ENCODE measurements at places on chromosomes 2 and 18.

DNA sequence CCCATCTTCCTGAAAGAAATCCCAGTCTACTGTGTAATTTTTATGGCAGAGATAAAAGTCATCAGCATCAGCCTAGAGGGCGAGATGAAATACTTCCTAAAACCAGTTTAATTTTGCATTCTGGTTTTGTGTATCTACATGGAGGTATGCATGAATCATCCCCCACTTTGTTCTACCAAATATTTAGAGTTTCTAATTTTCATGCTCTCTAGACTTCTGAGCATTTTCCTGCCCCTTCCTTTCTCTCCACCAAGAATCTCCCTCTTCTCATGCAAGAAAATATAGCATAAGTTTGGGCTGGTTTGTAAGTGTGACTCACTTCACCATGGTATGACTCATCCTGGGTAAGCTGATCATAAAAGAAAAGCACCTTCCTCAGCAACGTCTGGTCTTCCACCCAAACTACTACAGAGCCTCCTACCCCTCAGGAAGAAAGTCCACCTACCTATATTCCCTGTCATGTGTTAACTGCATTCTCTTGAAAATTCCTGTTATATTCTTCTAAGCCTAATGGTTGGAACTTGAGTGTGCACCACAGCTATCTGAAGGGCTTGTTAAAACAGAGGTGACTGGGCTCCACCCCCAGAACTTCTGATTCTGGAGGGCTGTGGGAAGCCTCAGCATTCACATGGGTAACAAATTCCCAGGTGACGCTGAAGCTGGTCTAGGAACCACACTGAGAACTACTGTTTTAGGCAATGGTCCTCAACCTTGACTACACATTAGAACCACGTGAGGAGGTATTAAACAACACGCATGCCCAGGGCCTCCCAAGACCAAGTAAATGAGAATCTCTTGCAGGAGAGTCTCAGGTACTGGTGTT lies 37.4 kb upstream of the RAPGEF4 start:
- no peak for DNase-seq

- no peak for DNase-seq
Measured at GRCh38 chr2:27102329-27102728, 15.8 kb downstream of the KHK start.

DNA sequence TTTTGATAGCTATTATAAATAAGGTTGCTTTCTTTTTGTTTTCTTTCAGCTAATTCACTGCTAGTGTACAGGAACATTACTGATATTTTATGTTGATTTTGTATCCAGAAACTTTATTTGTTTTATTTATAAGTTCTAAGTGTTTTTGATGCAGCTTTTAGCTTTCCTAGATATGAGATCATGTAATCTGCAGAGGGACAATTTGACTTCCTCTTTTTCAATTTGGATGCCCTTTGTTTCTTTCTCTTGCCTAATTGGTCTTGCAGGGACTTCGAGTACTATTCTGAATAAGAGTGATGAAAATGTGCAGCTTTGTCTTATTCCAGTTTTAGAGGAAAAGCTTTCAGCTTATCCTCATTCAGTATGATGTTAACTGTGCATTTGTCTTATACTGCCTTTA lies 643.4 kb upstream of the CDH2 start:
- DNase-seq = no peak

DNA sequence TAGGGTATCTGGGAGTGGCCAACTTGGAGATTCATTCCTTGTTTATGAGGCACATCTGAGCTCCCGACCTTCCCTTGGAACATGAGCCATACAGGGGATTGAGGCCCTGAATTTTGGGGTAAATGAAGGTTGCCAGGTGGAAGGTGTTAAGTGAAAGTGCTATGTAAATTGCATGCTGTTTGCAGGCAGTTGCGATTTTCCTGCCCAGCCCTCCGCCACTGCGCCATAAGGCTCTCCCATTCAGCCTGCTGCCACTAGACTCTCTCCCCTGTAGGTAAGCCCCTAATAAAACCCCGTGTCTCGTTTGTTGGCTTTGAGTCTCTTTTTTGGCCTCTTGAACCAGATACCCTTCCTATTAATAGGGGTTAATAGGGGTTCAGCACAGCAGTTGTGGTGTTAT lies 33.8 kb downstream of the PCARE start:
- no peak for DNase-seq

DNA sequence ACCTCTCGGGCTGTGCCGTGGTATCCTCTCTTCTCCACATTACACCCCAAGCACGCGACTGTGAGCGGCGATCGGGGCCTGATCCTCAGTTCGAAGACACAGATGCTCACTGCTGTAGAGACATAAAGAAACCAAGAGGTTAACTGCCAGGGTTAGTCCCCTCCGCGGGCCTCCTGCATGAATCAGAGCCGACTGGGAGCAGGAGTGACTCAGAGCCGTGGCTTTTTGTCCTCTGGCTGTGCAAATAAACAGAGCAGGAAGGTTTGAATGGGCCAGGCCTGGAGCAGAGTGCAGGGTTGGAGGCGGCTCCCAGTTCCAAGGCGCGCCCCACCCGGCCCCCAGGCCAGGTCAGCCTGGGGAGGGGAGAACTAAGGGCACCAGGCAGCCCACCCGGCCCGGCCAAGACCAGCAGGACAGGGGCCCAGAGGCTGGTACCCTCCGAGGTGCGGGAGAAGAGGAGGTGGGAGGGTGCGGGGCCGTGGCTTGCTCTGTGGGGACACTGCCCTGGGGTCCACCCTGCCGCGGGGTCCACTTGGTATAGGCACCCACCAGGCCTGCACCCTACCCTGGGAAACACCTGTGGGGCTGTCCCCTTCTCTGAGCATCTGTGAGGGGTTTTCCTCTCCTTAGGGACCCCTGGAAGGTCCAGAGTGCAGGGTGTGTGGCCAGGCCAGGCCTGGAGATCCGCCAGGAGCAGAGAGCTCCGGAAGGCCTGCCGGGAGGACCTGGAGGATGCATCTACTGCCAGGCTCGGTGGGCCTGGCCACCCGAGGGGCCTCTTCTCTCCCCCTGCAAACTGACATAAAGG lies 16.5 kb downstream of the TWIST2 start:
- no peak for DNase-seq

DNA sequence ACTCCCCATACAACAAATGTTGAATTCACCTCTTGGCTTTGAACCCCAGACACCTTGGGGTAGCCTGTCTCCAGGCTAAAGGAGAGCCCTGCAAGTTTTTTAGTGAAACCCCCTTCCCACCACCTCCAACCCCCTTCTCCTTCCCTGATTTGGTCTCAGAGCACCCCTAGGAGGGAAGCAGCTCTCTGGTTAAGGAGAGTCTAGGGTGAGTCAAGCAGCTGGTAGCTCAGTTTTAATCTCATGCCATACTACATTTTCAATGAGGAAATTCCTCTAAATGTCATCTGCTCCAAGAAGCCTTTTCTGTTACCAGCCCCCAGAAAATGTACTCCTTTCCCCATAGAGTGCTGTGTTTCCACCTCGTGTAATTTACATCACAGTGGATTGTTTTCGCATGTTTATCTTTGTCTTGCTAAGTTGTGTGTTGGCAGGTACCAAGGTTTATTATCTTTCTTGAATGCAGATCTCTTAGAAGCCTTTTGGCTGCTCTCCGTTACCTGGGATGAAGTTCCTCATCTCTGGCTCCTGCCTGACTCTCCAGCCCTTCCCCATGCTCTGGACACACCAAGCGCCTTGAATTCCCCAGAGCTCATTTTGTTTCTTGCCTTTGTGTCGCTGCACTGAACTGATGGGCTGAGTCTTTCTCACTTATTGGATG lies 82.2 kb downstream of the ASAP2 start:
- DNase-seq = no peak

GRCh38 chr2:101348883-101349282 lies 38.4 kb downstream of the CREG2 start:
- DNase-seq = no peak

- DNase-seq = no peak
Measured at GRCh38 chr18:61989138-61989537, 96.3 kb upstream of the RNF152 start.

GRCh38 chr2:68287580-68288441 lies 31.9 kb downstream of the CNRIP1 start:
- no peak for DNase-seq

- no peak for DNase-seq
Measured at GRCh38 chr2:20621366-20622295, 29.3 kb downstream of the HS1BP3 start.

DNA sequence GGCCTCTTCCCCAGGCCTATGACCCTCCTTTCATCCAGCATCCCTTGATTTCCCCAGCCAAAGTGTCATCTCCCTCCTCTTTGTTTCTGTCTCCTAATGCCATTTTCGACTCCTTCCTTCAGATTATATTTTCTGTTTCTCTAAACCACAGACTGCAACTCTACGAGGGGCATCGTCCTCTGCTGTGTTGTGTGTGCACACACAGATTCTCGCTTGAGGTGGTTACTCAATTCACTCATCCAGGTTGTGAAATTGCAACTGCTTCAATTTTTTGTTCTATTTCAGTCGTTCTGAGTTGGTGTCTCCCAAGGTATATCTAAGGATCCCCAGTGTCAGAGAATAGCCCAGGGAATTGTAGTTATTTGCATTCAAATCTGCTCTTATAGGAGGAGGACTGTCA lies 113.5 kb upstream of the NDUFV2 start:
- DNase-seq = no peak

GRCh38 chr18:68456985-68457384 lies 257.9 kb downstream of the TMX3 start:
- DNase-seq = no peak

DNA sequence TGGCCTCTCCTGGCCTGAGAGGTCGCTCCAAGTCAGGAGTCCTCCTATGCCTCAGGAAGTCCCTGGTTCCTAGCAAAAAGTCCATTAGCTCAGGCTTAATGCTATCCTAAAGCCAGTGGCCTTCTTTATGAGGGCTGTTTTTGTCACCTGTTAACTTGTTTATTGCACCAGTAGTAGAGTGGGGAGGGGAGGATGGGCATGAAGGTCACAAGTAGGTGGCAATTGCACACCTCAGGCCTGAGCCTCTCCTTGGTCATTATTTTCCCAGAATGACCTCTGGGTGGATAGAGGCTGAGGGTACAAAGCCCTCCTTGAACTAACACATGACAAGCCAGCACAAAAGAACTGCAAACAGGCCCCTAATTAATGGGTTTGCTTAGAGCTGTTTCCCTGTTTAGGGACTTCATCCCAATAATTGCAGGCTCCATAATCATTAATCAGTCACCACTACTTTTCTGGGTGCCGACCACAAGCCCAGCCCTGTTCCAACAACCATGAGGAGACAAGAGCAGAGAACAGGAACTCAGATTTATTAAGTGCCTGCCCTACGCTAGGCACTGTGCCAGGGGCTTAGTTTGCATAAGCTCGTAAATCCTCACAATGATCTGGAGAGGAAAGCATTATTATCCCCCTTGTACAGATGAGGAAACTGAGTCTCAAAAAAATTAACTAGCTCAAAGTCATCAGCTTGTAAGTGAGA lies 123.0 kb upstream of the PKDCC start:
- no peak for DNase-seq

DNA sequence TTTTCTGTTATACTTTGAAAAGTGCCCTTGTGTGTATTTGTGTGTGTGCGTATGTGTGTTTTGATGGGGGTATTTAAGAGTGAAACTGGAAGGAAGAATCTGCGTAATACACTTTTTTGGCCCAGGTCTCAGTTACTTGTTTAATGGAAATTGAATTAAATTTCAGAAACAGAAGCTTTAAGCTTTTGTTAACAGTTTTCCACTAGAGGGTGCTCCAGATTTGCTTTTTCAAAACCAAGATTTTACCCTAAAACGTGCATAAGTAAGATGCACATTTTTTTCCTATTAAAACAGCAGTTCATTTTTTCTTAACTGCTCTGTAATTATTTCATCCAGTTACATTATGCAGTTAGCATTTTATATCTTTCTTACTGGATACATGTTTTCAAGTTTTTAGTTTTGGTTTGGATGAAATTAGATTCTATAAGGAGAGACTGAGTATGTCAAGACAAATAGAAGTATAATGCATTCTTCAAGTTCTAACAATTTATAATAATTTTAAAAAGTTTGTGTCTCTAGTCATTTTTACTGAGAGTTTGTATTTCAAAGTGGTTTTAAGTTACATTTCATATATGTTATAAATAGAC lies 97.2 kb downstream of the PIK3C3 start:
- no peak for DNase-seq

GRCh38 chr18:77207540-77207939 lies 42.1 kb upstream of the GALR1 start:
- DNase-seq = no peak

- no peak for DNase-seq
Measured at GRCh38 chr2:218471036-218471435, 52.1 kb downstream of the VIL1 start.

GRCh38 chr2:134771313-134771801 lies 52.6 kb upstream of the TMEM163 start:
- no peak for DNase-seq

DNA sequence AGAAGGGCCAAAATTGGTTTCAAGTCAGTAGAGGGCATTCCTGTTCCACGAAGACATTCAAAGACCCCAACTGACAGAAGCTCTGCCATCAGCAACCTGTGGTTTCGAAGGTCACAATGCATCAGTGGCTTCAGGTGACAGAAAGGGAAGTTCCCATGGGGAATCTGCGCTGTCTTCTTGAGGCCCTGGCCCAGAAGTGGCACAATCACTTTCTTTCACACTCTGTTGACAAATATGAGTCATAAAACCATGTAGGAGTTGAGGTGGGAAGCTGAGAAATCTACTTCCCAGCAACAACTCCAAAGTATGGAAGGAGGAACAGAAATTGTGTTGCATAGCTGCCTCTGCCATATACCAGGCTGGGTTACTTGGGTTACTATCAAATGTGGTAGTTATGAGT lies 621.1 kb upstream of the FANCL start:
- DNase-seq = no peak

DNA sequence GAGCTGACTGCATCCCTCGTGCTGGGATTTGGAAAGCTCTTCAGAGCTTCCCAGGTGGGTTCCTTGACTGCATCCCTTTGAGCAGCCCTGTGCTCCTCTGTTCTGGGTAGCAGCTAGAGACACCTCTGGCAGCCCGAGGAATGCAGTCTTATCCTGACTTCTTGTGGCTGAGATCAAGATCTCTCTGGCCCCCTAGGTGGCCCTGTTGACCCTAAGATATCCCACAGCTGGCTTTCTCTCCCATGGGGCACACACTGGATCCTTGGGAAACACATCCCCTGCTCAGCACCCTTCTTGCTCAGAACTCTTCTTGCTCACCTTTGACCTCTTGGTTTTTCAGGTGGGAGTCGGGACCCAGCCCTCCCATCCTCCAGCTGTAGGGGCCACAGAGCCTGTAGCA lies 237.2 kb downstream of the TSN start:
- DNase-seq = no peak

DNA sequence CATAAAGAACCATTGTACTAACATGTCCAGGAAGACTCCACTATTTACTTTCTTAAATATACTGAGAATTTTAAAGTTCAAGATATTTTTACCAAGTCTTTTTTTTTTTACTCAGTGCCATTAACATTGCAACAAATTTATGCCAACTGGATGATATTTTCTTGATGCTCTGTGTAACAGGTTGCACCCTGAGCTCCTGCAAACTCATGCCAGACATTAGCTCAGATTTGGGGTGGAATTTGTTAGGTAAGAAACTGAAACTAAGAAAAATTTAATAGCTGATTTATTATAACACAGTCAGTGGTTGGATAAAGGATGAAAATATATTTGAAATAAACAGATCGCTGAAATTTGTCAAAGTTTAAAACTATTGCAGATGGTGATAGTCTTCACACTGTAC lies 228.6 kb upstream of the SPHKAP start:
- no peak for DNase-seq

GRCh38 chr2:28717339-28717758 lies 34.3 kb upstream of the PPP1CB start:
- DNase-seq = no peak
